Fibroblast of skin of right biceps (primary cell): ENCODE measurements at places on chromosomes 2 and 18.

DNA sequence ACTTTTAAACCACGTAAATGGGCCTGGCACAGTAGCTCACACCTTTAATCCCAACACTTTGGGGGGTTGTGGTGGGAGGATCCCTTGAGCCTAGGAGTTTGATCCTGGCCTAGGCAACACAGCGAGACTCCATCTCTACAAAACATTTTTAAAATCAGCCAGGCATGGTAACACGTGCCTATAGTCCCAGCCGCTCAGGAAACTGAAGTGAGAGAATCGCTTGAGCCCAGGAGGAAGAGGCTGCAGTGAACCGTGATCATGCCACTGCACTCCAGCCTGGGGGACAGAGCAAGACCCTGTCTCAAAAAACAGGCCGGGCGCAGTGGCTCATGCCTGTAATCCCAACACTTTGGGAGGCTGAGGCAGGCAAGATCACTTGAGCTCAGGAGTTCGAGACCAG lies 12.2 kb downstream of the ROCK1 start:
- DNase-seq: no peak

GRCh38 chr2:212005085-212005671 lies 533.4 kb downstream of the ERBB4 start:
- peak; percentile 27 for DNase-seq

DNA sequence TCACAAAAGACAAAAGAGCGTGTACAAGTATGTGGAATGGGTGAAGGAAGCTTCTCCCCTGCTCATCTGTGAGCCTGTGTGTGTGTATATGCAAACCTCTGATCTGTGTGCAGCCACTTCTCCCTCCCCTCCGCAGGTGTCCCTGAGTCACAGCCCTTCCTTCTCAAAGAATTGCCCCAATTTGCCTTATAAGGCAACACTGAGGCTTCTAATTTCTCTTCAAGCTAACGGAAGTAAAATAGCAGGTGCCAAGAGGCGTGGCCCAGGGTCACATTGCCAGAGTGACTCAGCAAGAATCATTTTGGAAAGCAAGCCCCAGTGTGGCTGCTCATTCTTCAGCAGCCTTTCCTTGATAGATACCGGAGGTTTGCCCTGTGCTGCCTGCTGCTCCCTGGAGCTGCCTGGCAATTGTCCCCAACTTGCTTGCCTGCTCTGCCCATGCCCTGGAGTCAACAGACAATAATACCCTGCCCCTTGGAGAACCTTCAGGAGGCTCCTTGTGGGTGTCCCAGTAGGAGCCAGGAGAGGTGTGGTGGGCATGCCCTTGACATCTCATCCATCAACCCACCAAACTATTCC lies 37.3 kb upstream of the BMP10 start:
- peak; percentile 43 for DNase-seq

DNA sequence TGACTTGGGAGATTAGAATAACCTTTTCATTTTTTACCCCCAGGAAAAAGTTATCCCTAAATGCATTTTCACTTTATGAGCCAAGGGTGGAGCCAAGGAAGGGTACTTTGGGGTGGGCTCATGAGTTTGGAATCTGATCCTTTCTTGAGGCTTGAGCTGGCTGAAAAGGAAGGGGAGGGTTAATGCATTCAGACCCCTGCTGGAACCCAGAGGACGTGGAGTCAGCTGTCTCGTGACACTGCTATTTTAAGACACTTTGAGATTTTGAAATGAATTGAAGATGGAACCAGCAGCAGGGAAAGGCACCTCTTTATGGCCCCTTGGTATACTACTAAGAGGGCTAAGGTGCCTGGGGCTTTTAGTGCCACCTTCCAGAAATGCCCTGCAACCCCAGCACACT lies 90.4 kb downstream of the MARCHF4 start:
- DNase-seq: no peak

DNA sequence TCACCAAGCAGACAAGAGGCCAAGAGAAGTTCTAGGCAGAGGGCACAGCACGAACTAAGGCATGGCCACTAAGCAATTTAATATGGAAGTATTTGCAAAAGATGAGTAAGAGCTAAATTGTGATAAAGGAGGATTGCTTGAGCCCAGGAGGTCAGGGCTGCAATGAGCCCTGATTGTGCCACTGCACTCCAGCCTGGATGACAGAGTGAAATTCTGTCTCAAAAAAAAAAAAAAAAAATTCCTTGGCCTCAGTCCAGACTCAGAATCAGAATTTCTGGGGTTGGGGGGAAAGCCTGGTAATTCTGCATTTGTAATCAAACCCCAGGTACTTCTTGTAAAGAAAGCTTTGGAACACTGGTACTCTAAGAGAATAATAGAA lies 46.8 kb upstream of the RTN4 start:
- DNase-seq: no peak

DNA sequence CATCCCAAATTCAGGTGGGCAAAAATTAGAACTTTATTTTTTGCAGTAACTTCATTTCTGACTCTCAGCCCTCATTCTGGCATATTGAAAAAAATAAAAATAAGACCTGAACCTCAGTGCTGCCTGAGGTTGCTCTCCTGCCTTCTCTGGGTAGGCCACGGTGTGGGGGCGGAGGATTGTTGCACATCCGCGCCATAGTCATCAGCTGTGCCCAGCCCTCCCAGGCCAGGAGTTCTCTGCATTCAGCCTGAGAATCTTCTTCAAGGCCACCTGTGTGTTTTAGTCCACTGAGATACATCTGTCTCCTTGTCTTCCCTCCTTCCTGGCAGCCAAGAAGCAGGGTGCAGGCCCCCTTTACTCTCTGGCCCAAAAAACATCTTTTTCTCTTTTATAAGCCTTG lies 94.7 kb downstream of the ARMC9 start:
- DNase-seq: no peak
